ENCODE measurements at places on chromosomes 7 and 10.

DNA sequence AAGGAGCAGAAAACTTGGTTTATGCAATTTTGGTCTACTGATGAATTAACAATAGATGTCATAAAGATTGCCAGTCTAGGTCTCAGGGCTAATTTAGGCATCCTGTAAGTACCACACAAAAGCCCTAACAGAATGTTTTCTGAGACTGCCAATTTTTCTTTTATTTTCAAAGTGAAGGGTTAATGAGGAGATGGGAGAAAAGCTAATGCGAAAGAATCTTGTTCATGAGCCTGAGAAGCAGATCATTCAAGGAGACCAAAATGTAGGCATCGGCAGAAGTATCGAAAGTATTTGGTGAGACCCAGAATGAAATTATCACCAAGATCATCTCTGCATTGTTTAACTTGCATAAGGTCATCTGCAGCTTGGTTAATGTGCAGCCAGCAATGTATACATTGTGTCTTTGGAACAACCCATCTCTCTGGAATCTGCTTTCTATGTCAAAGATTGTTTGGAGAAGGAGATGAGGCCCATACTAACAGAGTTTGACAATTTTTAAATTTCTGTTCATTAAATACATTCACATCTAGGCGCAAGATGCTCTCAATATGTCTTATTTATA lies 163.3 kb upstream of the GLI3 start:
- DNase-seq: no peak

DNA sequence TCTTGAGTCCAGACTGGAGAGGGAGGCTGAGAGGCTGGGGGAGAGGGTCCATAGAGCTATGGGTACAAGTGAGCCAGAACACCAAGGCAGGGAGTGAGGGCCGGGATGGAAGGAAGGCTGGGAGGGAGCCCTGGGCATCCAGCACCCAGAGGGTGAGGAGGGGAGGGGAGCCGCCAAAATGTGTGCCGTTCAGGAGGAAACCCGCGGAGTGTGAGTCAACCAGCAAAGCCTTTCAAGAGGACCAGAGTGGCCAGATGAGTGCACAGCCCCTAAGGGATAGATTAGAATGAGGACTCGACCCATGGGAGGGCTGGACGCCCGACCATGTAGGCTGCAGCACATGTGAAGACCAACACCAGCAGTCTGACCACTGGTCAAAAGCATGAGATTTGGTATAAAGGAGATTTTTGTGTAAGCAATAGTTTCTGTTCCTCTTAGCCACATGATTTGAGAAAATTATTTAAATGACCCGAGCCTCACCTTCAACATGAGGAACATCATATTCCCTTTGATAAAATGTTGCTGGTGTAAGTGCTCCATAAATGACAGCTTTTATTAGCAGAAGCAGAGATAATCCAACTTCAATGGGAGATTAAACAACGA lies 179.7 kb upstream of the GRB10 start:
- DNase-seq: no peak

GRCh38 chr10:6778992-6779701 lies 199.1 kb upstream of the PRKCQ start:
- DNase-seq: no peak

- DNase-seq: no peak
These were observed 29.8 kb upstream of the ING3 start for GRCh38 chr7:120920591-120921274.

- no peak for DNase-seq
These were observed 59.6 kb upstream of the TRIL start for GRCh38 chr7:29017713-29018112.

- DNase-seq: no peak
These were observed 35.2 kb upstream of the WDFY4 start for GRCh38 chr10:48649349-48649944.

DNA sequence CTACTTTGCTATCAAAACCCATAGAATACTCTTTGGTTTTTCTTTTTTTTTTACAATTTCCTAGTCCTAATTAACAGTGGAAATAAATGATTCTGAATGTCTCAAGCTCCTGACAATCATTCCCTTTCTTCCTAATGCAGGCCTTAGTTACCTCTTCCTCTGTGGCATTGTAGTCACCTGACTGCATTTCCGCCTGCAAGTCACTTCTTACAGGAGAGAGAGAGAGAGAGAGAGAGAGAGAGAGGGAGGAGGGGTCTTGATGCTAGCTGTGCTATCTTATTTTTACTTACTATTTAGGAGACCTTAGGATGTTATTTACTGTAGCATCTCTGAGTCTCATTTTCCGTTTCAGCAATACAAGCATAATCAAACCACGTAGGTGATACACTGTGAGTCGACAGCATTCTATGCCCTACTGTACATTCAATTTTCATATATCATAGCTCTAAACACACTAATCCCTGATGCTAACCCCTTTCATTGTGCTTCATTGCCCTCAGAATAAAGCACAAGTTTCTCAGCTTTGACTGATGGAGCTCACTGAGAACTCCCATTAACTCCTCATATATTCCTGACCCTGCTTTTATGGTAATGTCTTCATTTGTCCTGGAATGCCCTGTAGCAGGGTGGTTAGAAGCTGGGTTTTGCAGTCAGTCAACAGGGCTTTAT lies 1237.3 kb downstream of the XPNPEP1 start:
- DNase-seq: no peak

DNA sequence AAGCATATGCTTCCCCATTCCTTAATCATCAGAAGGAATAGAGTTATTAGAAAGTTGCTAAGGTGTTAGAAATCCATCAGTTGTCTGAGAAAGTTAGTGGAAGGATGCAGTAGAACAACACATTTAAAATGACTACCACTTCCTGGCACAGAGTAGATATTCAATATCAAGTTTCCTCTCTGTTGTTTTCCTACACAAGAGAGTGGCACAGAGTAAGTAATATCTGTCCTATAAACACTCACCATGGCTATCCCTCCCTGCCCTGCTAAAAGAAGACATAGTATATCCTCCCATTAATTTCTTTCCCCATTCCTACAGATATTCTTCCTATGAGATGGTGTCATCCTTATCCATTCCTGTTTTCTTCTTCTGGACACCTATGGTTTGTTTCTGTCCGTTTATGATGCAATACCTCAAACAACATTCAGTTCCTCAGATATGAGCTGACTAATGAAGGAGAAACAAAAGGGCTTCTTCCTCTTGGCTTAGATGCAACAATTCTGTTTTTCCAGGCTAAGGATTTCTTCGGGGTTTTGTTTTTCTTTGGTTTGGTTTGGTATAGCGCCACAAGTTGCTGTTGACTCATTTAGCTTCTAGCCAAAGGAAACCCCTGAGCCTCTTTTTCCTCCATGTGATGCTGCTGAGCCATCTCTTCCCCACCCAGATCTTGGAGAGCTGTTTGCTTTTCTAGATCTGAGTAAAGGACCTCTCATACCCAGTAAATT lies 32.9 kb upstream of the BPGM start:
- no peak for DNase-seq

DNA sequence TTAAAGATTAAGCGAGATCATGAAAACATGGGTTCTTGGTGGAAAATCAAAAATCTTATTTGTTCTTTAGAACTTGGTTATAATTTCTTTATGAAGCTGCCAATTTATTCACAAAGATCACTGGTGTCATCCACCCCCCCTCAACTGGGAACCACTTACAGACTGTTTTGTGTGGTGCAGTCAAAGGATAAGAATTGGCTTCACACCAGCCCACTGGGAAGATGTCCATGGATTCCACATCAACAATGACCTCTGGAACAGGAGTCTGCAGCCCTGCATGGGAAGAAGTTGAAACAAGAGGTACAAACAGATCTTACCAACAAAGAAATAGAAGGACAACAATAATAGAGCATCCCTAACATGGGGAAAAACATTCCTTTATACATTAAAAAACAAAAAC lies 205.2 kb downstream of the SFMBT2 start:
- DNase-seq: no peak

GRCh38 chr7:55022002-55022985 lies 3.5 kb downstream of the EGFR start:
- no peak for DNase-seq

GRCh38 chr10:124447751-124448466 lies 1.9 kb downstream of the NKX1-2 start:
- DNase-seq: no peak

DNA sequence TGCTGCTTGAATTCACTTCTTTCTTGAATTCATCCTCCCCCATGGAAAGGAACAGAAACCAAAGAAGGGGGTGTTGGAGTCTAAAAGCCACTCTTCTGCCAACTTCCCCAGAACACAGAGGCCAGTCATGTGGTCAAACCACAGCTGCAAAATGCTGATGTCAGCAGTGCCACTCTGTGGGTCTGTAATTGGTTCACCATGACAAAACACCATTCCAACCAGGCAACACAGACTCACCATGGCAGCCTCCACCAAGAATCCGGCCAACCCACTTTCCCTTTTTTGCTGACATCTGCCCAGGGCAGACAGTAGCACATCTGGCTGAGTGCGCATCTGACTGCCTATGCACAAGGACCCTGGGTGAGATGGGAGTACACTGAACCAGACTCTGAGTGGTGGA lies 16.8 kb downstream of the OSBPL3 start:
- DNase-seq: no peak

DNA sequence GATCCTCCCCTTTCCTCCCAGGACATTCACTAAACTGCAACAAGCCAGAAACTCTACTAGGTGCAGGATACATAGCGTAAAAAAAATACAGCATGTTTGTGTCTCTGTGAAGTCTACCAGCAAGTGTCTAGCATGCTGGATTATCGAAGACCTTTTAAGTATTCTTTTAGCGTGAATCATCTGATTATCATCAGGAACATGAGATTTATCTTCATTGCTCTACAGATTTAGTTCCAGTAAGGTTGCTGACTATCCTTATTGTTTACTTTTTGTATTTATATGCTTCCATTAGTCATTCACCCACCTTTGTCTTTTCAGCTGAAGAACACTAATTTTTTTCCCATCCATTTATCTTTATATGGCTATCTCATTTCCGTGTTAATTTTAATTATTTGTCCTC lies 62.8 kb downstream of the PDZD8 start:
- DNase-seq: no peak

GRCh38 chr7:150476285-150476684 lies 25.9 kb downstream of the GIMAP8 start:
- no peak for DNase-seq

GRCh38 chr10:34815185-34816084 lies at the start of gene PARD3:
TSS of gene PARD3 (minus strand) at chr10:34815296. CDS start at chr10:34814995, 301 bp downstream.
- no peak for DNase-seq

- DNase-seq: no peak
These were observed 215.7 kb upstream of the CSTF2T start for GRCh38 chr10:51915031-51915542.

GRCh38 chr7:27121684-27122076 lies 8.9 kb downstream of the HOXA4 start:
- DNase-seq: no peak

GRCh38 chr7:70975754-70976153 lies 156.2 kb upstream of the GALNT17 start:
- DNase-seq: no peak

DNA sequence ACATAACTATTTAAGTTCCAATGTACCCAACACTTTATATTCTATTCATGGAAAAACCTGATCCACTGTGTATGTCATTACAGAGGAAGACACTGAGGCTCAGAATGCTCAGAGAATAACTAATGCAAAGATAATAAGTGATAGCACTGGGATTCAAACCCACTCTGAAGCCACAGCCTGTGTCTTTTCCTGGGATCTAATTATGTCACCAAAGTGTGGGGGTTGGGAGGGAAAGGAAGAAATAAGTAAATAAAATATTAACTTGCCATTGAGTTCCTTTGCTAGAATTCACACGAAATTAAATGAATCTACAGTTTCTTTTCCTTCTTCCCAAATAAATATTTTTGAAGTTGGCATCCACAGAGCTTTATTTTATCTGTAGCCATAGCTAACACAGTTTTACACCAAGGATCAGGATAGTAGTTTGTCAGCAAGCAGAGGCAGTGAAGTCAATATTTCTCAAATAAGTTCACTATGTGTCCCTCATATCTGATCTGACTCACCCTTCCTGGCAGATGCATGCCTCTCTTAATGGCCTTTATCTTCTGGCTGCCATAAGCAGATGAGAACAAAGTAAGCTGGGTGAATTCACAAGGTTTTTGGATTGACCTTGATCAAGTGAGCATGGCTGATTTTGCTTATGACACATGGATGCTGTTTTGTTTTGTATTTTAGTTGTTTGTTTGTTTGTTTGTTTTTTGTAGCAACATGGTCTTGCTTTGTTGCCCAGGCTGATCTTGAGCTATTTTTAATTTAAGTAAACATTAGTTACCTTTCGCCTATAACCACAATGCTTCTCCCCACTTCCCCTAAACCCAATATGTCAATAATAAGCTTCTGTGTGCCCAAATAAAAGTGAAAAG lies 6.3 kb downstream of the RAPGEF5 start:
- DNase-seq: no peak

GRCh38 chr7:92035576-92035975 lies 94.9 kb downstream of the AKAP9 start:
- no peak for DNase-seq

GRCh38 chr7:87482115-87482514 lies 6.6 kb upstream of the ABCB4 start:
- no peak for DNase-seq

DNA sequence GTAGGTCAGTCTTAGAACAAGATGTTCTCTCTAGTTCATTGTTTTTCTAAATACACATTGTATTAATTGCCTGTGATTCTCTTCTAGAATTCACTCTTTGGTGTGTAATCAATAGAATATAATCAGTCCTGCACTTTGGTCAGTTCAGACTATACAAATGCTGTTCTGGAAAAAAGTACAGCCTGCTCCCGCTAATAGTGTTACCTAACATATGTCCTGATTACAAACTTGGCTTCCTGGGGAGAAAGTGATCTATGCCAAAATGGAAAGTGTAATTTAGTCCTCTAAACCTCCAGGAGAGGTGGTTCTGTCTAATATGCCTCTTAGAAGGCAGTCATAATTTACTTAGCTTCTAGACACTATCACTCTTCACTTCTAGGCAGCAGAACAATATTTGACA lies 215.5 kb downstream of the SEMA3D start:
- no peak for DNase-seq

GRCh38 chr7:979886-980571 lies 3.0 kb upstream of the CYP2W1 start:
- no peak for DNase-seq

All from activated CD4-positive, alpha-beta T cell treated with anti-CD3 and anti-CD28 coated beads for 24 hours (primary cell).